SK-N-SH (cell line): ENCODE measurements at places on chromosomes 7 and 10. TPM values are rescaled to one million over a fixed set of nuclear protein-coding genes. Genes with fewer than 3 reads are reported as not detected.

C10orf67 gene
- 0.97 and 1.1 TPM in 2 replicates for polyA plus RNA-seq

GRCh38 chr10:124196659-124197058, 103.3 kb upstream of the CHST15 start:
- no peaks in the 10 kb centered on the region for H3K4me1 ChIP-seq
- no peak overlapping the region for H3K4me3 ChIP-seq
- H3K36me3 ChIP-seq: no peaks in the 10 kb centered on the region
- no peak for DNase-seq
- no peak overlapping the region for H3K27ac ChIP-seq

TEX36 gene
- polyA plus RNA-seq: not detected in 2 replicates

- H3K36me3 ChIP-seq: no peaks in the 10 kb centered on the region
- DNase-seq: no peak
- no peak overlapping the region for H3K27ac ChIP-seq
These were observed 18.9 kb upstream of the NRBF2 start for GRCh38 chr10:63114031-63114814.

DNA sequence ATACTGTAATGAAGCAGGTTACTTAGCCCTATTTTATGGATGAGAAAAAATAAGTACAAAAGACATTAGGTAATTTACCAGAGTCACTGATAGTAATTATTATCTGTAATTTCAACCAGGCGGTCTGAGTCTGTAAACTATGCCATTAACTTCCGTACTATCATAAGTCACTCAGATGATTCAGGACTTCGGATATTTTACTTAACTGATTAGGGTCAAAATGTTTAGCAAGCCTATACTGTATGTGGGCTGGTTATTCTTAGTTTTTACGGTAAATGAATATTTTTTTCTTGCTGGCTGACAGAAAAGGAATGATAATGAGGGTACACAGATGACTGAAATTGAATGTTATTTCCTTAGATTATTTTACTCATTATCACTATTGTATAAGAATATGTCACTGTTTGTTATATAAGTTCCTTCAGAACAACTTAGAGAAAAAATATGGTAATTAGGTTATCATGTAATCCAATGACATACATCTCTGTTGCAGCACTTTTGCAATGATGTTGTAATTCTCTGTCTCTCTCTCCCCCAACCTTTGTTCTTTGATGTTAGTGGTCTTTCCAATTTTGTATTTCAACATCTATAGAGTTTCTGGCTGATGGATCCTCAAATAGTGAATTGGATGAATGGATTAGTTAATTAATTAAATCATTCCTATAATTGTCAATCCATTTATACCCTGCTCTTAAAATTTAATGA, 165.6 kb downstream of the ZEB1 start:
- no peak overlapping the region for H3K27ac ChIP-seq
- H3K4me1 ChIP-seq: no peaks in the 10 kb centered on the region
- no peaks in the 10 kb centered on the region for H3K27me3 ChIP-seq
- H3K36me3 ChIP-seq: peaks cover 8% of the 10 kb centered on the region; the same call in 1 of the 2 replicates

DNA sequence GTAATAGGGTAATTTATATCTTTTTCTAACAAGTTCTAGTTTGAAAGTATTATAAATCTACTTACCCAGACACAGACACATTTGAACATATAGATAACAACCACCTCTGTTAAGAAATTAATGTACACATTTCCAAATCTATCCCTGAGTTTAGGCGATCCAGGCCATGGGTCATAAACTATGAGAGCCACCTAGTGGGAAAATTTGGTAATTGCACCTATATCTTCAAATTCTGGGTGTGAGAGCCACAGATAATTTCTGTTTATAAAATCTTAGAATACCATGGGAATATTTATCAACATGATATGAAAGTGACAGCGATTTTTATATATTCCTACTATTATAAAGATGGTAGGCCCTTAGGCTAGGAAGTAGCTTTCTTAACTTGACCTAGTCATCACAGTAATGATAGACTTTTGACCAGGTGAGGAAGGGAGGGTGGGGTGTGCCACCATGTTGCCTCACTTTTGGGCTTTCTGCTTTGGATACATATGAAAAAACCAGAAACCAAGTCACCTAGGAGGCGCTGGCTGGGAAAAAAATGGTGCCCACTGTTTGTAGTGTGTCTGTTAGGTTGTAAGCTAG, 8.0 kb upstream of the EPHA1 start:
- H3K4me1 ChIP-seq: peaks cover 12% of the 10 kb centered on the region; the same call in 1 of the 2 replicates
- no peak overlapping the region for H3K4me3 ChIP-seq
- no peaks in the 10 kb centered on the region for H3K36me3 ChIP-seq
- H3K27me3 ChIP-seq: no peaks in the 10 kb centered on the region
- peak; percentile 82 for DNase-seq
- peak overlapping the region; percentile 76; the same call in 1 of the 2 replicates for H3K27ac ChIP-seq

DNA sequence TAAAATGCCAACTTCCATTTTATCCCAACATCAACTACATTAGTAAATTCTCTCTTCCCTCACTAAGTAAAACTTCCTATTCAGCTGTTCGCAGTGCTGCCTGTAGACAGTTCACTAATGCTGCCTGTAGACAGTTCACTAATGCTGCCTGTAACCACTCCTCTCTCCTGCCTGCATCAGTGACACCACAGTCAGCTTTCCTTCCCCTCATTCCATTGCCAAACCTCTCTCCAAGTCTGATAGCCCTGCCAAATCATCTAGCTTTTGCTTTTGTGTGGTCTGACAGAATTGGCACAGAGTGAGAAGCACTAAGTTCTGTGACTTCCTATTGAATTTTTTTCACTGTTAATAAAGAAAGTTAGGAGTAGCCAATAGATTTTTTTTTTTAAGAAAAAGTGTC, 43.0 kb upstream of the MACC1 start:
- H3K4me3 ChIP-seq: no peak overlapping the region
- no peak overlapping the region for H3K27ac ChIP-seq
- no peaks in the 10 kb centered on the region for H3K4me1 ChIP-seq
- no peaks in the 10 kb centered on the region for H3K27me3 ChIP-seq
- no peak for DNase-seq

GRCh38 chr10:80164596-80164995, 32.1 kb downstream of the PLAC9 start:
- no peaks in the 10 kb centered on the region for H3K36me3 ChIP-seq
- H3K4me3 ChIP-seq: no peak overlapping the region
- DNase-seq: no peak
- peaks cover 3% of the 10 kb centered on the region; the same call in 1 of the 2 replicates for H3K4me1 ChIP-seq
- no peak overlapping the region for H3K27ac ChIP-seq

MYH16 gene
- 0.19 and 0.41 TPM in 2 replicates for polyA plus RNA-seq

GRCh38 chr10:71860243-71861029, 9.4 kb upstream of the PSAP start:
- H3K27me3 ChIP-seq: no peaks in the 10 kb centered on the region
- H3K27ac ChIP-seq: peak overlapping the region; percentile 99
- no peaks in the 10 kb centered on the region for H3K36me3 ChIP-seq
- DNase-seq: peak; percentile 70

DNA sequence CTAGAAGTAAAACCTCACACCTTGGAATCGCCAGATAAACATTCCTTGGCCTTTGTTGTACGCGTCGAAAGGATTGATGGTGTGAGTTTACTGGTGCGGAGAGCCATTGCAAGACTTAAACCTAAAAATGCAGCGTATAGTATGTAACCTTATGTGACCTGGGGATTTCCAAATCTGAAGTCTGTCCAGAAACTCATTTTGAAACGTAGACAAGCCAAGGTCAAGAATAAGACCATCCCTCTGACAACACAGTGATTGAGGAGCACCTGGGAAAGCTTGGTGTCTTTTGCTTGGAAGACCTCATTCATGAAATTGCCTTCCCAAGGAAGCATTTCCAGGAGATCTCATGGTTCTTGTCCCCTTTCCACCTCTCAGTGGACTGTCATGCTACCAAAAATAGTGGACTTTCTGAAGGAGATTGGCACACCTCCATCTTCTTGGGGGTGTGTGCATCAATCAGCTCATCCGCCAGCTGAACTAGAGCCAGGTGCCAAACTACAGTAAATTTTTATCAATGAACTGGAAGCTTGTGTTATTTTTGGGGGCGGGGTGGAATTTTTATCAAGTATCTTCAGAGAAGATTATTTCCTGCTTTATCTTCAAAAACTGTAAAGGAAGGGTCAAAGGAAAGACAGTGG, 8.1 kb downstream of the POR start:
- H3K4me1 ChIP-seq: no peaks in the 10 kb centered on the region
- H3K4me3 ChIP-seq: no peak overlapping the region
- H3K36me3 ChIP-seq: no peaks in the 10 kb centered on the region

DNA sequence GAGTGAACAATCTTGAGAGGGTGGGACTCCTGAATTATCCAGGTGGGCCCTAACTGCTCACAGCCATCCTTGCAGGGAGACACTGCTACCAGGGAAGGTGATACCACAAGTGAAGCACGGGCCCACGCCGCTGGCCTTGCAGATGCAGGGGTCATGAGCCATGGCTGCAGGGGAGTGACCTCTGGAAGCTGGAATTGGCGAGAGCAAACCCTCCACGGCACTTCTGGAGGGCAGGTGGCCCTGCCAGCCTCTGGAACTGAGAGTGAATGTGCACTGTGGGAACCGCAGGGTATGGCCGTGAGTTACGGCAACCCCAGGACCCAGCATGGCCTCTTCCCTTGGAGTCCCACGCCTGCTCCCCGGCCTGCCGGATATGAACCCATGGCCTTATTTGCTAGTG, 37.5 kb downstream of the STK32C start:
- H3K4me1 ChIP-seq: no peaks in the 10 kb centered on the region
- H3K27ac ChIP-seq: no peak overlapping the region

DNA sequence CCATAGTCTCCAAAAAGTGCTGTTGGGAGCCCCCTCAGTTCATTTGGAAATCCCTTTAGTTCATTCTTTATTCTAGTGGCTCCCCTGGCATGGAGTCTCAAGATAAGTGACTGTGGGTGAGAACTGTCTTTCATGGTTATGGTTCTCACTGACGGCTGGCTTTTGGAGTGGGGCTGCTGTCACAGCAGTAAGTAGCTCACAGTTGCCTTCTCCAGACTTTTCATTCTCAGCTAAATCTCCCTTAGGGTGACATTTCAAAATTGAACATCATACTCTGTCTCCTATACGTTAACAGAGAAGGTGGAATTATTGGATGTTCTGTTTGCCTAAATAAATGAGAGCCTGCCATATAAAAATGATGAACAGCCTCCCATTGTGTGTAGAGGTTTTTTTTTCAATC, 58.7 kb downstream of the PLPP4 start:
- peaks cover 29% of the 10 kb centered on the region for H3K4me1 ChIP-seq
- H3K27ac ChIP-seq: no peak overlapping the region
- H3K36me3 ChIP-seq: peaks cover 19% of the 10 kb centered on the region
- DNase-seq: no peak
- H3K4me3 ChIP-seq: no peak overlapping the region

PVRIG gene
- polyA plus RNA-seq: not detected in 2 replicates

ADAM12 gene
- polyA plus RNA-seq: 24.0 and 25.0 TPM in 2 replicates

DNA sequence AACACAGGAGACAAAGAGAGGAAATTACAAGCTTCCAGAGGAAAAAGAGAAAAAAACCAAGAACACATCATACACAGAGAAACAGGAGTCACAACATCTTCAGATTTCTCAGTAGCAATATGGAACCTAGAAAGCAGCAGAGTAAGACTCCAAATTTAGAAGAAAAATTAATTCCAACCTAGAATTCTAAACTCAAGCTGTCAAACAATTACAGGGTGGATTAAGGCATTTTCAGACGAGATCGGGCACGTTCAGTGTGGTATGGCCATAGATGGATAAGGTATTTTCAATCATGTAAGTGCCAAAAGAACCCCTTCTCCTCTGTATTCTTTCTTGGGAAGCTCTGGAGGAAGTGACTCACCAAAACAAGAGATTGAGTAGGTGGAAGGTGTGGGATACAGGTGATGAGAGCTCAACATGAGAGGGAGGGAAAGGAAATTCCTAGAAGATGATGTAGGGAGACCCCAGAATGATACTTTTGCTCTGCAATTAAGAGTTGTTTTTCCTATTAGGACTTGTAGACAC, 51.6 kb downstream of the FAM204A start:
- no peaks in the 10 kb centered on the region for H3K36me3 ChIP-seq
- no peak overlapping the region for H3K4me3 ChIP-seq
- no peaks in the 10 kb centered on the region for H3K27me3 ChIP-seq

CPED1 gene
- 4.4 and 4.8 TPM in 2 replicates for polyA plus RNA-seq
